MG63 (cell line): ENCODE measurements at places on chromosomes 3 and 15. TPM values are rescaled to one million over a fixed set of nuclear protein-coding genes. Genes with fewer than 3 reads are reported as not detected.

Gene SLC4A7
- 21.6 and 54.7 TPM in 2 replicates for total RNA-seq

- no peak for DNase-seq
Measured at GRCh38 chr15:63312286-63312685, 34.9 kb downstream of the APH1B start.

DNA sequence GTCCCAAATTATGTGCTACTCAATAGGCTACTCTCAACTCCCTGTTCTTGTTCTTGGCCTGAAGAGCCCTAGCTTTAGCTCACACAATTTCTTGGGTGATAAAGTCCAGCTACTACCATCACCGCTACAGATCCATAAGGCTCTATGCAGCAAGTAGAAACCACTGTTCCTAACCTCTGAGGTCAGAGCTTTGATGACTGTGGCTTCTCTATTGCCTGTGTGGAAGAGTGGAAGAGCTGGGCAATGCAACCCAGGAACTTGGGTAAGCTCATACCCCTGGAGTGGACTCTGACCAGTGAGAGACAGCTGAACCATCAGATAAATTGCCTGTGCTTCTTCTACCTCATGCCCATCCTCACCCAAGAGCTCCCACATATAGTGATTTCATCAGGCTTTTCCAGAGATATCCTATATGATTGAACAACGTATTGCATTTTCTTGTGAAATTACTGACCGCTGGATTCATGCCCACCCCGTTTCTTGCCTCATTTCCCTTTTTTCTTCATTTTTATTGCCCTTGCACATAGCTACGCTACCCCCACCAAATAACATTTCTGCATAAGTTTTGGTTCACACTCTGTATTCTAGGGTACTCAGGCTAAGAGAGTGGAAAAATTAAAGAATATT lies 172.3 kb upstream of the MBNL1 start:
- DNase-seq: no peak

DNA sequence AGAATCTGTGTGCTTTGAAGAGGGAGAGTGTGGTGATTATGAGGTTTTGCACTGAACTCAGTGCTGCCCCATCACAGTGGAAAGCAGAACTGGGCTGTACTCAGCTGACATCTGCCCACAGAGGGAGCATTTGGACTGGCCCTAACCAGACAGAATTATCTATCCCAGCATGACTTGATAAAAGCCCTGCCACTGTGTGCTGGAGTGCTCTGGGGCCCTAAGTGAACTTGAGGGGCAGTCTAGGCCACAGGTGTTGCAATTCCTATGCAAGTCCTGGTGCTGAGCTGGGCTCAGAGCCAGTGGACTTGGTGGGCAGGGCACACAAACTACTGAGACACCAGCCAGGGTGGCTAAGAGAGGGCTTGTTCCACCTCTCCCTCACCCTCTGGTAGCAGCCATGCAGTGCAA lies 269.2 kb upstream of the CTNNB1 start:
- DNase-seq: no peak

- DNase-seq: no peak
Measured at GRCh38 chr3:32952369-32953077, 1.1 kb downstream of the CCR4 start.

DNA sequence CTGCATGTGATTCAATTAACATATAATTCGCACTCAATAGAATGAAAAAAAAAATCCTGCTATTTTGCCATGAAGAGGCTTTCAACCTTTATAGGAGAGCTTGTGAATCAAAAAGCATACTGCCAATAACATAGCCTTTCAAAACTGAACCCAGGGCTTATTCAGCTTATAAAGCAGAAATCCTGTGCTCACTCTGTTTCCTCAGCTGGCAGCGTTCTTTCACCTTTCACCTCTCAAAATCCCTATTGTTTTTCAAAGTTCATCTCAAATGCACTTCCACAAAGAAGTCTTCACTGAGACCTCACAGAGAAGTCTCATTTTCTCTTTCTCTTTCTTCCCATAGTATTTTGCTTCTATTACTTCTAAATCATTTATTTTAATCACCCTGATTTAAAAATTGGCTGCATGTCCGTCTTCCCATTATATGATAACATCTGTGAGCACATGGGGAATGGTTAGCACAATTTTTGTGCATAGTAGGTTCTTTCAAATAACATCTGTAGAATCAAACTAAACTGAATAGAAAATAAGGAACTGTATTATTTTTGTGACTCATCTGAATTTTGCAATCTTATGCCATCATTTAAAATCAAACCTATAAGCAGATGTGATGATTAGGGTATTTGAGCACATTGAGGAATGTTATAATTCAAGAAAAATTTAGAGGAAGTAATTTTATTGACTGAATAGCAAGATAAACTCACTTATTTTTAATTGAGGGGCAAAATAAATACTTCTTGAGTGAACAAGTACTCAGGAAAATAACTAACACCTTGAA lies 373.4 kb downstream of the NLGN1 start:
- no peak for DNase-seq

GRCh38 chr3:124741027-124741426 lies 10.8 kb downstream of the UMPS start:
- peak; percentile 49 for DNase-seq

DNA sequence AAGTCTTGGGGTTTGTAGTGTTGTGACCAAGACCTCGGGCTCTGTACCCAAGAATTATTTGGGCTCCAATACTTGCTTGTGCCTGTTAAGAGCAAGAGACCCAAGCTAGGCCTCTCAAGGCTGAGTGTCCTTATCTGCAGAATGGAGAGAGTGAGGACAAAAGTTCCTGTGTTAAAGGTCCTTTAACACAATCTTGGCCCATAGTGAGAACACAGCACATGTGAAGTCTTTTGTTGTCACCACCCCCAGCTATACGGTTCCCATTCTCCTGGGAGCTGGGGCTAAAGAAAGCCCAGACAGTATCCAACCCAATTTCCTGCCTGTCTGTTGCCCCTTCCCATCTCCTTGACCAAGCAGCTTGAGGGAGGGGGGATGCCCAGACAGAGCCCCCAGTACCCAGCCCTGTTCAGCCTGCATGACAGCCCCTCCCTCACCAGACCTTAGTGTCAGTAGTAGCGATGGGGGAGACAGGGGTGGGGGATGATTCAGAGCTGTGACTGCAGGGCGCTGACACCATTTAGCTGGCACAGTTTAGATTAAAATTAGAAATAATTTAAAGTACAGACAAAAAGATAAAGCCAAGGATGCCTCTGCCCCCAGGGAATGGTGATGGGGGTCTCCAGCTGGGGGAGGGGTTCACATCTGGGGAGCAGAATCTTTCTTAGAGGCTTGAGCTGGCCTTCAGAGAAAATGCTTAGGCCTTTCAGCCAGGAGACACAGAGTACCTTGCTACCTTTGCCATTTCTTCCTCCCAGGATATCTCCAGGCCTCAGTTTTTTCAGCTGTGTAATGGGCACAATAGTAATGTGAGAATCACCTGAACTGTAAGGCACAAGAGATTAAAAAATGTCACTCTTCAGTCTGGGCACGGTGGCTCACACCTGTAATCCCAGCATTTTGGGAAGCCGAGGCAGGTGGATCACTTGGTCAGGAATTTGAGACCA lies 2.7 kb downstream of the PRKCD start:
- DNase-seq: no peak

Gene GALNT15
- total RNA-seq: not detected in 2 replicates

GRCh38 chr3:155778462-155778861 lies 27.6 kb downstream of the C3orf33 start:
- no peak for DNase-seq

DNA sequence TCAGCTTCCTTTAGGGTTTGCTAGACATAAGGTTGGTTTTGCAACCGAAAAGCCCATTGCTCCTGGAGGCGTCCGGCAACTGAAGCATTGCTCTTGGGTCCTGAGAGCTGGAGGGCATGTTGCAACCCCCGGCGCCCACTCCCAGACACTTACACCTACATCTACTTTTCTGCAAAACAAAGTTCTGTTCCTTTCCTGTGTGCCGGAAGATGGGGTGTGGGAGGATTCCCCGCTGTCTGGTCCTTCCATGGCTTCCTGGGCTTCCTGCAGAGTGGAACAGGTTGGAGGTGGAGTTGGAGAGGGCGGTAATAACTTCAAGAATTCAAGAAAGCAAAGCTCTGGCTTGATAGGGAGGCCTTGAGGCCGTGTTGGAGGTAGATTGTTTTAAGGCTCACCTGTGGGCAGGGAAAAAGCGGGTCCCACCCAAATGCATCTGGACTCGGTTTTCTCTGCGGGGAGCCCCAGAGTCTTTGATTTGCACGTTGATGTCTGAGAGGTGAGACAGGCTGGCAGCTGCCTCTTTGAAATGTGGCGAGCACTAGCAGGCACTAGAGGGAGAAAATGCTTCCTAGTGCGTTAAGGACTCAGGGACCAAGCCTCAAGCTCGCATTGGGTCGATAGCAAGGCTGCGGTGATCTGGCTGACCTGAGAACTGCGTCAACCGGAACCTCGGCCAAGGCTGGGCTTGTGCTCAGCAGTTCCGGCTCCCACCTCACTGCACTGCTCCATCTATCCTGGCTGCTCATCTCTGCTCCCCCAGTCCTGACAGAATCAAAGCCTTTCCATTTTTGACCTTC lies 39.5 kb downstream of the NR2F2 start:
- no peak for DNase-seq

GRCh38 chr3:166488977-166489672 lies 651.9 kb upstream of the BCHE start:
- no peak for DNase-seq

GRCh38 chr3:30342318-30343060 lies 263.9 kb upstream of the TGFBR2 start:
- DNase-seq: peak; percentile 66

GRCh38 chr15:74817370-74817737 lies 4.7 kb downstream of the LMAN1L start:
- peak; percentile 31 for DNase-seq
